ENCODE measurements at places on chromosomes 3 and 15.

DNA sequence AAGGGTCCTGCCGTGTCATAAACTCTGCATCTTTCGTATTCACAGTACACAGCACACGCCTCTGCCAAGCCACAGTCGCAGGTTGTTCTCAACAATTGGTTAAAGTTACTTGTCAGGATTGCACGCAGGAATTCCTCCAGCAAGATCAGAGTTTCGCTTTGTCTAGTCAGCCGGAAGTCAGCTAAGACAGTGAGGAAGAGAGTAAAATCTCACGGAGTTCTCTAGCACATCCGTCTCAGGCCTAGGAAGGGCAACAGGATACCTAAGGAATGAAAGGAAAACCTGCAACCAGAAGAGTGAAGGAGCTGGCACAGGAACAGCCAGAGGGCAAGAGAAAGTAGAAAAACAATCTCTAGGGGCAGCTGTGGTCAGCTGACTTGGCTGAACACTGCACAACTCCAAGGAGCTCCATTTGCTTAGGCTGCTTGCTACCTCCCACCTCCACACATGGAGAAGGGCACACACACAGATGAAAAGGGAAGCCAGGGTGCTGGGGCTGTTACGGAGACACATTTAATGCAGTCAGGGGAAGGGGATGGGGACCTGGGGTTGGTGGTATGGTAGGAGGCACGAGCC, 23.7 kb downstream of the RORA start:
- DNase-seq = no peak

DNA sequence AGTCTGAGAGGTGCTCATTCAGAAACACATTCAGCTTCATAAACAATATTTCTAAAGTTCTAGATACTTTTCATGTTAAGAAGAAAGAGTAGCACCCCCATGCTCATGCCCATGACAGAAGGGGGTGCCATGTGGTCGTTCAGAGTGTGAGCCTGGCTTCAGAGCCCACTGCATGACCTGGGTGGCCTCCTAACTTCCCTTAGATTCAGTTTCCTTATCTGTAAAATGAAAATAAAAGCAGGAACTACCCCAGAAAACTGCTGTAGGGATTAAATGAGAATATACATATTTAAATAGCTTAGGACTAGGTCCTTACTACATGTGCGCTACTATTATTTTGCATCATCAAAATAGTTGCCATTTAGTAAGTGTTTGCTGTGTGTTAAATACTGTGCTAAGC, 69.2 kb downstream of the ABHD5 start:
- no peak for DNase-seq

DNA sequence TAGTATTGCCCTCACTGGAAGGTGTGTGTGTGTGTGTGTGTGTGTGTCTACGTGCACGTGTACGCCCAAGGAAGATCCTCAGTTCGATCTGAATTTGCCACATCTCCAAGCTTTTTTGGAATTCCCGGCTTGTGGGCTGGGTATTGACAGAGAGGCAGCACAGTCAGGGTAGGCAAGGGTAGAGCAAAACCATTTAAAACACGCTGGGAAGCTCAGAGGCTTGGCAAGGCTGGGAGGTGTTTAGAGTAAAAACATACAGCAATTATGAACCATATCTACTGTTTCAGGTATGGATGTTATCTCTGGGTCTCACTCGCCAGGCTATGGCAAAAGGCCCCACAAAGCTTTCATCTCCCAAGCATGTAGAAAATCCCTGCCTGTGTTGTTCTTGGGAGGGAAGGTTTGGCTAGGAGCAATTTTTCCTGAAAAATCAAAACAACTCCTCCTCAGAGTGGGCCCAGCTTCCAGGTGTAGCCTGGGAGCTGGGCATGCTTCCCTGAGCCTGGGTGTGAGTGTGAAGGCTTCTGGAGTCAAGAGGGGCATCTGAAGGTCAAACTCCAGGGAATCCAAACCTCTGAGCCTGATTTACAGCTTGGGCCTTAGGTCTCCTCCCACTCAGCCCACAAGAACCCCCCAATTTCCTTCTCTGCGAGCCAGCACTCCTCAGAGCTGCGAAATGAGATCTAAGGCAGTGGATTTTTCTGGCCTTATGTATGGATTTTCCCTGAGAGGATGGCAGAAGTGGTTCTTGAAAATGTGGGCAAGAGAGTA, 244.8 kb upstream of the TPRG1 start:
- DNase-seq = no peak

- no peak for DNase-seq
These were observed 12.9 kb downstream of the SSUH2 start for GRCh38 chr3:8631661-8632060.

- no peak for DNase-seq
These were observed 82.7 kb downstream of the CD47 start for GRCh38 chr3:108008106-108008505.

DNA sequence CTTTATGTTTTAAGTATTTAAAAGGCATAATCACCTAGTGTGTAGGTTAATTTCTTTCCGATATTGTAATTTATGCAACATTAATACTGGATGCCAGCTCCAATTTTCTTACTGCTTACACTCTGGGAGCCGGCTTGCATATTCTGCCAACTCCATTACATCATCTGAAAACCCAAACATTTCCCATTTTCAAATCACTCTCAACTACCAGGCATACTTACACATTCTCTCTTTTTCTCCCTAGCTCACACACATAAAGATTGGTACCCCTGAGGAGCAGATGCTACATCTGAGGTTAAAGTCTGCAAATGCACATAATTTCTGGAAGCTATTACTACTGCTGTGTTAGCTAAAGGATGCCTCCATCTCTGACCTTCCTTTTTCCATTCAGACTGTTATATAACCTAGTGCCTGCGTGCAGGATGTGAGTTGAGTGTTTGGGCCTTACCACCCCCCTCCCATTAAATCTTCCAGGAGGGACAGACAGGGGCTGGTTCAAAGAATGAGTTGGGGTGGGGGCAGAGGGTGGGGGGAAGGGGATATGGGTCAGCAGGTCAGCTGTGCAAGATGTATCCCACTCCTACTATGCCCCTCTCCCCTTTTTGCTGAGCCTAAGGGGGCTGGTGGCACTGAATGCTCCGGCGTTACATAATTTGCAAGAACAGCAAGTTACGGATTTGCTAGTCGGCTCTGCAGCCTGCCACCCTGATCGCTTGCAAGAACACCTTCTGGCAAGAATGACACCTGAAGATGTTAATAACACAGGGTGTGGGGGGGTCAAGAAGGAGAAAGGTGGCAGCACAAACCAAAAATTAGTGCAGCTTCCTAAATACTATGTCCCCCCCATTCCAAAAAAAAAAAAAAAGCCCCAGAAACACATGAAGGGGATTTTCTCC, 2.5 kb downstream of the RORA start:
- DNase-seq = no peak

DNA sequence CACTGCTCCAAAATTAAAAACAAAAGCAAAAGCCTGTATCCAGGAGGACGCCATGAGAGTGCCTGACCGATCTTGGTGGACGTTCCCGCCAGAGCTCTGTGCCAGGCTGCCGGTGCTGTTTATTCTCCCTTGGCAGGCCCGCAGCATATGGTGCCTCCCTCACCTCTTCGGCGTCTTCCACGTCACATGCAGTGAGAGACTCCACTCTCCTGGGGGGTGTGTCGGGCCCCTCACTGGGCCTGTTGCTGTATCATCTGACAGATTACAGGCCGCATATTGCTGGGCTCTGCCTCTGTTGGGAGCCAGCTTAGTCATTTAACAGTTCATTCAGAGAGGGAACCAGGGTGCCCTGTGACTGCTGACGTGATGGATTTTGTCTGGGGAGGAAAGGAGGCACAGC, 86.4 kb upstream of the ARRDC4 start:
- no peak for DNase-seq

DNA sequence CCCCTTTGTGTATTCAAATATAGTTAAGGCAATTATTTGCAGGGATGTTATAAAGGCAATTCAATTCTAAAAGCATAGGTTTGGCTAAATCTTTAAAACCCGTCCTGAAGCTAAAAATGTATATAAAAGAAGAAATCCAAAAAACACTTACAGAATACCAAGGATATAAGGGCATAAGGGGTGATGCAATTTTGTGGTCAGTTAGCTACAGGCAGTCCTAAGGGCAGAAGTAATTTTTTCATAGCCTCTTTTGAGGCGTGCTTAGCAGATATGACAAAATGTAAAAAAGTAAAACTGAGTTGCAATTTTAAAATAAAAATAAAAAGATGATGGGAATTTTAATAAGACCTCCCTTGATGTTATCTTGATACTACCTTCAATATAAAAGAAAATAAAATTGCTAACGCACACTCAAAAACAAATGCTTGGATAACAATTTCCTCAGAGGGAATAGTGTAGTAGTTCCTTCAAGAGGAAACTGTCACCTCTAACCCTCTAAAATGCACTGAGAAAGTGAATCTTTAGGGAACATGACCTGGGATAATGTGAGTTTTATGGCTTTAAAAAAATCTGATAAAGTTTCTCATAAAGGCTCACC, 104.2 kb downstream of the MYH15 start:
- DNase-seq = no peak

- peak; percentile 37 for DNase-seq
These were observed 5.5 kb upstream of the SACM1L start for GRCh38 chr3:45683417-45684326.

DNA sequence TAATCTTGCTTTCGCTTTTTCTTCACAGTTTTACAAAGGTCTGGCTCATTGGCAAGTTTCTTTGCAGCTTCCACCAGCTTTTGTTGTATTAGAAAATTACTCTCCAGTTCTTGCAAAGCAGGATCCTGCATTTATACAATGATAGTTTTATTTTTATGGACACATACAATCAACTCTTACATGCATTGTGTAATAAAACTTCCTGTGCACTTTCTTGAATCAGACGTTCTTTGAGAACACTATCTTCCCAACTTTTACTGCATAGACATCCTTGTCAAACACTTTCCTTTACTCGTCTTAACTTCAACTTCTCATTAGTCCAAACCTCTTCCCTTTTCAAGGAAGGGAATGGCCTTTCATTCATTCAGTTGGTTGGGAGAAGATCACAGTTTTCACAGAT, 71.4 kb upstream of the LMOD3 start:
- DNase-seq = no peak

DNA sequence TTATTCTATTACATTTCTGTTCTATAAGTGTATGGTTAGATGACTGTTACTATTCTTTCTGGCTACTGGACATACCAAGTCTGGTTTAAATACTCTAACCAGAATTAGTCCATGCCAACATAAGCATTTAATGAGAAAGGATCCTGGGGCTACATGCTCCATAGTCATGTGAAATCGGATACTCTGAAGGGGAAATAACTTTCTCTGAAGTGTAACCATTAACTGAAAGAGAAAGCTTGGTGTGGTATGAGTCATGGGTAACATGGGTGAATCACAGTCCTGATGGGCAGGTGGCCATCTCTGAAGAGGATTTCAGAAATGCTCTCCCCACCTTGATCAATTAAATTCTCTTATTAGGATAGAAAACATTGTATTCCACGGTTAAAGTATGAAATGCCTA, 69.4 kb downstream of the FHIT start:
- no peak for DNase-seq

DNA sequence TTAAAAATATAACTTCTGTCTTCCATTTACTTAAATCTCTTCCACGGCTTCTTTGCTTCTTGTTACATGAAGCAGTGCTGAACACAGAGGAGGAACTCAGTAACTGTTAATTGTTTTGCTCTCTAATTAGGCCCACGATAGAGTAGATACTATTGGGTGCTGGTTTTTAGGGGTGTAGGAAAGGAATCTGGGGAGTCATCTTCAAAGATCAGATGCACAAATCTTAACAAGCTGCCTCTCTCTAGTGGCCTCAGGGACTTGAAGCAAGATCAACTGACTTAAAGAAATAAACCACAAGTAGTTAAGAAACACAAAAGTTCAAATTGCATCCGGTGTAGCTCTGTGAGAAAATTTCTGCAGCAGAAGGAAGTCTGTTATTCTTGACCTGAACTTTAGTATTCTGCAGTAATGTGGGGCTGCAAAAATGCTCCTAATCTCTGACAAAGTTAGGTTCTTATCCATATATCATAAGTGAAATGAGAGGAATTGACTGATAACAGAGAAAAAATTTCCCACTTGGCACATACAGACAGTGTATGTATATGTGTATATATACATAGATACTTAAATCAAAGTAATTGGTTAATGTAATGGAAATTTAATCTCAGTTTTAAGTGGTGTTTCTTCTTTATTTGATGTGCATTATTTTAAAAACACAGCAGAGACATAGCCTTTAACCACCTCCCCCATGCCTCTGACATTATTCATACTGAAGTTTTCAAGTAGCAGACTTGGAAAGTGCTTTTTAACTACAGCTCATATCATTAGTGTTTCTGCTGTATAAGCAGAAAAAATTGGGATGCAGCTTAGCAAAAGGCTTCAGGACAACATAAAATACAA, 51.8 kb downstream of the CHST2 start:
- no peak for DNase-seq

- DNase-seq = no peak
These were observed 280.3 kb upstream of the MME start for GRCh38 chr3:154799800-154800199.

- no peak for DNase-seq
These were observed 120.0 kb downstream of the EEFSEC start for GRCh38 chr3:128273109-128273840.

DNA sequence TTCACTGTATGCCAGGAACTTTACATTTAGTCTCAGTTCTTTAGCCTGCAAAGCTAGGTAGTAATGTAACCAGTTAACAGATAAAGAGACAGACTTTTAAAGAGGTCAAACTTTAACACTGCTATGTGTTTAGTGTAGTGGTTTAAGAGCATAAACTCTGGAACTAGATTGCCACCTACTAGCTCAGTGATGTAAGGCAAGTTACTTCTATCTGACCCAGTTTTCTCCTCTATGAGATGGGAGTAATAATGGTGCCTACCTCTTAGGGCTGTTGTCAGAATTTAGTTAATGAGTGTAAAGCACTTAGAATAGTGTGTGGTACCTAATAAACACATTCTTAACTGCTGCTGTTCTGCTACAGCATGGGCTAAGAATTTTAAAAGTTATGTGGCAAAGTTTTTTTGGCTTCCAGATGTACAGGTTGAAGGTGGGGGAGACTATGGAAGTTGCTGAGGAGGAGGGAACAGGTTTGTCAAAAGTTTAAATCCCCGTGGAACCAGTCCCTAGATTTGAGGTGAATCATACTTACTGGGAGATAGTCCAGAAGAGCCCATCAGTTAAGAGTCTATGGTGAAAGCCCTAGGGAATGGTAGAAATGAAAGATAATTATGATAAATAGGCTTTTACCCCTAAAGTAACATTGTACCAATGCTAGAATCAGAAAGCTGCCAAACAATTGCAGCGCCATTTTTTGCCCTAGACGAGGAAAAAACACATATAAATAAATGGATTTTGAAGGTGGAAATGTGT, 13.9 kb downstream of the TSC22D2 start:
- DNase-seq = no peak
